Fibroblast of skin of left biceps (primary cell): ENCODE measurements at places on chromosomes 11 and 22.

GRCh38 chr11:24932110-24933000, 435.5 kb downstream of the LUZP2 start:
- DNase-seq, result no peak

DNA sequence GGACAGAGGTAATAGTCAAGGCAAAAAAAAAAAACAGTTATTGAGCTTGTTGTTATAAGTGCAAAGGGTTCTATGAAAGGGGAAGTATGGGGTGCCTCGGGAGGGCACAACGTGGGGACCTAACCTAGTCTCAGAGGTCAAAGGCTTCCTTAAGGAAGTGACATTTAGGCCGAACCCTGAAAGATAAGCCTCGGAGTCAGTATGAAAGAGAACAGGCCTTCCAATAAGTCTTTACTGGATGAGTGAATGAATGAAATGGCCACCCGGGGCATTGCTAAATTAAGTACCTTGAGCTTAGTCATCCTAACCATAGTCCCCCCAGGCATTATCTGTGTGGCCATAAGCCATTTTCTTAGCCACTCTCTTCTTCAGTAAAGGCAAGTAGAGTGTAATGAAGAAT, 19.7 kb downstream of the FLI1 start:
- DNase-seq, result no peak

- peak; percentile 46 for DNase-seq
Measured at GRCh38 chr11:33808228-33808828, 34.0 kb upstream of the FBXO3 start.

GRCh38 chr11:44825058-44825785, 98.5 kb downstream of the TSPAN18 start:
- DNase-seq, result no peak

DNA sequence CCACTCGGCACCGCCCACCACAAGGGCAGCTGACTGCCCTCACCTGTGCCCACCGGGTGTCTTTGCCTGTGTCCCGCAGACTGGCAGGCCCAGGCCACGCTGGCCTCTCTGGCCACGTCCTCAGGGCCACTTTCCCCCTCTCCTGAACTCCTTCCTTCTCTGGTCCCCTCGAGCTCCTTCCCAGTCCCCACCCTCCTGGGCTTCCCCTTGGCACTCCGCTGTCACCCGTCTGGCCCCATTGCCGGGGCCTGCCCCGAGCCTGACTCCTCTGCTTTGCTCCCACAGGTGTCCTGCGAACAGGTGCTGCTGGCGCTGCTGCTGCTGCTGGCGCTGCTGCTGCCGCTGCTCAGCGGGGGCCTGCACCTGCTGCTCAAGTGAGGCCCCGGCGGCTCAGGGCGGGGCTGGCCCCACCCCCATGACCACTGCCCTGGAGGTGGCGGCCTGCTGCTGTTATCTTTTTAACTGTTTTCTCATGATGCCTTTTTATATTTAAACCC, 14.2 kb downstream of the MCAT start:
- no peak for DNase-seq

GRCh38 chr11:35077709-35078469, 61.1 kb upstream of the CD44 start:
- no peak for DNase-seq

DNA sequence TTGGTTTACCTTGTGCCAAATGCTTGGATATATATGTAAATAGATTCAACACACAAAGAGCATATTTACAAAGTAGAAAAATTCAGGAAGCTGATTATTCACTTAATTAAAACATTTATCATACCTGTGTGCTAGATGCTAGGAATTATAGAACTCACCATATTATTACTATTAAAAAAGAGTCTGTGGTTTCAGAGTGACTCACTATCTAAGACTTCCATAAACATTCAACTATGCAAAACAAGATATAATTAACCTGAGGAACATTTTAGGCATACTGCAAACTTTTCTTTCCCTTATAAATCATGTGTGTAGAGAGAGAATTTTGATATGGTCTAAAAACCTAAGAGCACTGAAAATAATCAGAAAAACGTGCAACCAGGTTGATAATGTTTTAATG, 27.3 kb downstream of the CTSC start:
- no peak for DNase-seq

DNA sequence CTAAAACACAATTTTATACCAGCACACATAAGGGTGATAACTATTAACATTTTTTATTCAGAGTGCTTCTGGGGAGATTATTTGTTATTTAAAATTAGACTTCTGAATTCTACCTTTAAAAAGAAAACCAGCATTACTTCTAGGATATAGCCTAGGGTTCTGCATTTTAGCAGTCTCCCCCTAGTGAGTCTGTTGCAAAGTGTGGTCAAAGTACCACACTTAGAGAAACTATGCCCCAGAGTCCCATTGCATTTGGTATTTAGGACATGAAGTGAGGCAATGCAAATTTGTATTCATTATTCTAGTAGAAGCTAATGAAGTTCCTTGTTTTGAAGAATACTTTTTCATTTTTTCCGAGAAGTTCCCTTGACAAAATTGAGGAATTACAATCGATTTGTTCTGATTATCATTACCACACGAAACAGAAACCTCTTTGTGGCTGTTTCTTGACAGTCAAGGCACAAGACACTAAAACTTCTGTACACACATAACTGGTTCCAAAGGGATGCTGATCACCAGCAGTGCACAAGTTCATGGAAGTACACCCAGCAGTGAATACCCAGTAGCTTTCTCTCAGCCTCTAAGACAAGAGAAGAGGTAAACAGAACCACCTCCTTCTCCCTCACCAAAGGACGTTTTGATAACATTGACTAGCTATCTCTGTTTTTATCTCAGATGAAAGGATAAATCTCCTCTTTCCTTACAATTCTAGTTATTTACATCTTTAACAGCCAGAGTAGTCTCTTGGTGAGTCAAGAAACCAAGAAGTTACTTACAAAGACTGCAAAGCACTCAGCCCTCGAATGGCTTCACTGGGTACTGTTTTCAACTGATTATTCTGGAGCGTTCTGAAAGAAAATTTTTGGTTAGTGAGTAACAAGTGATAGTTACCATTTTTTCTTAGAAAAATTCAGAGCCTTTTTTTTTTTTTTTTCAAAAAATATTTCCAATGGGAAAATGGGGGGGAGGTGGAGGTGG, 27.6 kb upstream of the CCDC34 start:
- peak; percentile 43 for DNase-seq

- DNase-seq, result no peak
Measured at GRCh38 chr11:22161489-22161888, 31.4 kb upstream of the ANO5 start.

- no peak for DNase-seq
Measured at GRCh38 chr11:132814410-132814809, 717.9 kb downstream of the OPCML start.

DNA sequence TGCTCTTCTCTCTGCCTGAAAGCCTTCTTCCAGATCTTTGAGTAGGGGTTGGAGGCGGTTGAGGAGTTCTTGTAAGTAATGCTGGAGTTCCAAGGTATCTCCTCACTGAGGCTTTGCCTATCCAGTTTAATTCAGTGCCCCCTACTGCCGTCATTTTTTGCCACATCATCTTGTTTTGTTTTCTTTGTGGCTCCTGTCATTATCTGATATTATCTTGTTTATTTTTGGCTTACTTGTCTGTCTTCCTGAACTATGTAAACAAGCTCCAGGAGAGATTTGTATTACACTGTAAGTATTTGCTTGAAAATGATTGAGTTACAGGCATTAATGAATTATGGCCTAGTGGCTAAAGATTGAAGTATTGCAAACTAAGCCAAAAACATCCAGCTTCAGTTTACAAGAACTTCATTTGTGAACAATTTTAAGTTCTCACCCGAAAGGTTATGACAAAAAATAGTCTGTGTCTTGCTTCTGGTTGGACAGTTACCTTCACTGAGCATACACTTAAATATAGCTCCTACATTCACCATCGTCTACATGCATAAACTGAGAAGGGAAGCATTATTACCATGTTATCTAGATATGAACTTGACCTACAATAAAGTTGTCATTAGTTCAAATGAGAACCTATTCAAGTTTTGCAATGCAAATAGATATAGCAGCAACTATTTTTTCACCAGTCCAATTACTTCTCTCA, 154.8 kb downstream of the ARHGAP42 start:
- no peak for DNase-seq

- DNase-seq, result no peak
Measured at GRCh38 chr11:128613300-128613995, 26.1 kb upstream of the ETS1 start.

DNA sequence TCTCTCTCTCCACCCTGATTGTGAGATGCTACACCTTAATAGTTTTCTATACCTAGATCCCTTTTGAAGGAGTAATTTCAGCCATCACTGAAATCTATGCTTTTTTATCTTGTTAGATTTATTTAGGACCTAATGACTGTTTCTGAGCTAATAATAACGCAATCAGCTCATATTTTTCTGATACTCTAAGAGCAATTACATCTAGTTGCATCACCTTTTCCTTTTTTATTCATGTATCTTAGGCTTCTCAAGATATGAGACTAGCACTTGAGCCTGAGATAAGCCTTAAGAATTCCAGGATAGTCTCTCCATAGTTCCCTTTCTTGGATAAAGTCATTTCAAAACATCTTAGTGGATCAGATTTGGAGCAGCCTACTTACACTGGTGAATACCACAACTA, 25.1 kb upstream of the CAVIN3 start:
- no peak for DNase-seq

DNA sequence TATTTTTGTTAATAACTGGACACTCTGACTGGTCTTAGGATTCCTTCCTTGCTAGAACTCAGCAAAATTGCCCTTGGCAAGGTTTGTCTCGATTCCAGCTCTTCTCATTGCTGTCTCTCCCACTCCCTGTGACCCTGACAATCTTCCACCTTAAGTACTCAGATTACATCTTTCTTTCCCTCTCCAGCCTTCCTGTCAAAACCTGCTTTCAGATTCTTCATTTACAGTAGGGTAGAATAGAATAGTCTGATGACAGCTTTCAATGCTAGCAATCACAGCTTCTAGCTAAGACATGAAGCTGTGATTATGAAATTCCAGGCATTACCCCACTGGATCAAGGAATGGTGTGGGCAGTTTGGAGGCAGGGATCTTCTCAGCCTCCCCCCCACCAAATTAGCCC, 39.2 kb upstream of the LMO2 start:
- DNase-seq, result no peak

DNA sequence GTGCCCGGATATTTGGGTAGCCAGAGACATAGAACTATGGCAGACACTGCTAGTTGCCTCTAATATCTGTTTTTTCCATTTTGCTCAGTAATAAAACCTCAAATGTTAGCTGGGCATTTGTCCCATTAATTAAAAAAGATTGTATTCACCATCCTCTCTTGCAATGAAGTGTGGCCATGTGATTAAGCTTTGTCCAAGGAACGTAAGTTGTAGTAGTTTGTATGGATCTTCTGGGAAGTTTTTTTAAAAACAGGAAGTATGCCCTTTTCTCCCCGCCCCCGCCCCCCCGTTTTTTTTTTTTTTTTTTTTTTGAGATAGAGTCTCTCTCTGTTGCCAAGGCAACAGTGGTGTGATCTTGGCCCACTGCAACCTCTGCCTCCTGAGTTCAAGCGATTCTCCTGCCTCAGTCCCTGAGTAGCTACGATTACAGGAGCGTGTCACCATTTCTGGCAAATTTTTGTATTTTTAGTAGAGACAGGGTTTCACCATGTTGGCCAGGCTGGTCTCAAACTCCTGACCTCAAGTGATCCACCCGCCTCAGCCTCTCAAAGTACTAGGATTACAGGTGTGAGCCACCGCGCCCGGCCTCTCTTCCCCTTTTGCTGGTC, 1.7 kb upstream of the TMEM135 start:
- no peak for DNase-seq

DNA sequence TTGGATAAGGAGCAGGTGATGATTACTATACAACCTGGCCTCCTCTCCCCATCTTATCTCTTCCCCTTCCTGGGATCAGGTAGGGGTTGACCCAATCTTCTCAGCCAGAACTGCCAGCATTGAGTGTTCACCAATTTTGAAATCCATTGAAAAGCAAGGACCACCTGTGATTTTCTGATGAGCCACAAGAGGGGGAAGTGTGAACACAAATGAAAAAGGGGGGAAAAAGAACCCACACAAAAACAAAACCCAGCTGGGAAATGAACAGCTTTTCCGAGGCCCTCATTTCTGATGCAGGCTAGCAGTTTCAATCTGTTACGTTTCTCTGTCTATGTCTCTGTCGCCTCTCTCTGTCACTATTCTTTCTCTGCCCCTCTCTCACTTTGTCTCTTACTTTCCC, 161.9 kb downstream of the INSC start:
- DNase-seq, result no peak

DNA sequence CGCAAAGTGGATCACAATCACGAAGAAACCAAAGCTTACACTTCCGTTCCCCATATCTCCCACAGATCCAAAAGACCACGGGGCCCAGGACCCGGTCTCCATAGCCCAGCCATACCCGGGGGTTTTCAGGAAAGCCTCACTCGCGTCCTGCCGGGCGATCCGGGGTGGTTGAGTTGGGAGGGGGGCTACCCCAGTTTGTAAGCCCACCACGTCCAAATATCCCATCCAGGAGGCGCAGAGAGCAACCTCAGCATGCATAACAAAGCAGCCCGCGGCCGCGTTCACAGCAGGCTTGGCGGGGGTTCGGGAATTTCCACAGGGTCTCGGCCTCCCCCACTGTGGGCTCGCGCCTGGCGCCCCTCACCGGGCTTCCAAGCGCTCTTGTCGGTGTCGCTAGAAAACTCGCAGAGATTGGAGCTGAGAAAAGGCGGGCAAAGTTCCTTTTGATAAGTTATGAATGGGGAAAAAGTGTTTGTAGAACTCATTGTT, 9.5 kb downstream of the SDF2L1 start:
- DNase-seq, result no peak

GRCh38 chr22:18136563-18137320, 13.2 kb upstream of the USP18 start:
- DNase-seq, result no peak

DNA sequence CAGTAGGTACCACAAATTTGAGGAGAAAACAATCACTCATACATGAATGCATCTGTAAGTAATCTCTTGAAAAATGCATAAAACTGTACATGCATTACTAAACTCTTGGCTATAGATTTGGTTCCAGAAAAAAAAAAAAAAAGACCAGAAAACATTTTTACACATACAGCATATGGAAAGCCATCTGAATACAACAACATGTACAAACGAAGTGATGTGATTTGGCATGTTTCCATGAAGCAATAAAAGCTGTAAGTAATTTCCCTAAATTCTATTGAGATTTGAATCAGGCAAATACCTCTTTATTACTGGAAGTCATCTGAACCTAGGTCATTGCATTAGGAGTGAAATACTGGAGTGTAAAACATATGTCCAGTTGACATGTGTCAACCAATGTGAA, 31.9 kb upstream of the ZC3H12C start:
- no peak for DNase-seq

DNA sequence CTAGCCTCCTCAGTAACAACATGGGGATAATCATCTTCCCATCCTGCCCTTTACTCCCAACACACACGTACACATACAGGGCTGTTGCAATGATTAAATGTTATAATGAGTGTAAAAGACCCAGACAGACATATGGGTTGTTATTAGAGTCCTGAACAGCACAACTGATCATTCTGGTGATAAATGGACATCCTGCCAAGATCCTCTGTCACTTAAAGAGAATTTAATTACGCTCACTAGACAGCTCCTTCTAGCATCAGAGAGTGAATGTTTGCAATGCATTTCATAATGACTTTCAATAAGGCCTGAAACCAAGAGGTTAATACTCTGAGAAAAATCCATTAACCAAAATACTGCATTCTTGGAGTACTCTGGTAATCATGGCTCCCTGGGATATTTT, 115.8 kb downstream of the KCNC1 start:
- DNase-seq, result no peak
